Aorta (tissue), 5 donors: ENCODE measurements at places on chromosomes 13 and 19. TPM values are rescaled to one million over a fixed set of nuclear protein-coding genes. Genes with fewer than 3 reads are reported as not detected.

DNA sequence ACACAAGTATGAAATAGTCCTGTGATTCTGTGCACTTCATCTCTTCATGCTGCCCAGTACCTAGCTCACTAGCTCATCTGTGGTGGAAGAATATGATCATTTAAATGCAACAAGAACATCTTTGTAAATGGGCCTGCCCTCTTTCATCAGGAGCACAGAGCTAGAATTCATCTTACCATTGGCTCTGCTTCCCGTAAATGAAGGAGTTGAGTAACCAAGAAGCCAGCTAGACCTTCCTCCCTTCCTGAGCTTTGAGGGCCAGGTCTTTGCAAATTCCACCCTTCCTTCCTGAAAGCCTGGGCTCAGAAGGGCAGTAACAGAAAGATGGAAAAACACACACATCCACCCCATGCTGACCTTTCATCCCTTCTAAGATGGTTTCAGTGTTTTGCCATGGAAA, 82.0 kb downstream of the FRY start:
- no peak overlapping the region for H3K27ac ChIP-seq
- H3K4me3 ChIP-seq = no peak overlapping the region
- H3K4me1 ChIP-seq = peaks cover 3% of the 10 kb centered on the region
- no peak for DNase-seq

DNA sequence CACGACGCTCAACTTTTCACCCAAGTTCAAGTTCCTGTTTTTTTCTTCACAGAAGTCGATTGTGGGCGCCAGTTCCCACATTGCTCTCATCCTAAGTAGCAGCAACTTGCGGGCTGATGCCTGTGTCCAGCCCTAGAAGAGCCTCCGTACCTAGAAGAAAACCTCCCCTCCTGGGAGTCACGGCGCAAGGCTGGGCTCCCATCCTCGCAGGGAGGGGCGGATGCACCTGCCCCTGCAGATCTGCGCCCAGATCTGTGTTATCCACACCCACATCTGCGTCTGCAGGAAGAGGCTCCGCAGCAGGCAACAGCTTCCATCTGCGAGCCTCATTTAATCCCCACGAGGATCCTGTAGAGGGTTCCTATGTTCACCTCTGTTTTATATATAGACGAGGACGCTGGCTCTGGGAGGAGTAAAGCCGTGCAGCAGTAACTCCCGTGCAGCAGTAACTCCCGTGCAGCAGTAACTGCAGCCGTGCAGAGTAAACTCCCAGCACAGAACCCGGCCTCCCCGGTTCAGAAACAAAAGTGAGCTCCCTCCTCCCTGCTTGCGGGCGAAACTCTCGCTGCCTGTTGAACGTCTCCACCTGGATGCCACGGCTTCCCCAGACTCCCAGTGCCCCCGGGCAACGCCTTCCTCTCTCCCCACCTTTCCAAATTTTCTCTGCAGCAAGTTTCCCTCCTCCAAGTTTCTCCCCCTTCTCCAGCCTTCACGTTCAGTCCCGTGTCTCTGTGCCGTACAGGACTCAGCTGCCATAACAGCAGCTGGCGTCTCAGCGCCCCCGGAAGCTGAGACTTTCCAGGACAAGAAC, 23.5 kb upstream of the LAIR1 start:
- no peaks in the 10 kb centered on the region for H3K36me3 ChIP-seq

- no peaks in the 10 kb centered on the region for H3K27me3 ChIP-seq
- H3K27ac ChIP-seq = no peak overlapping the region
- DNase-seq = no peak
- no peaks in the 10 kb centered on the region for H3K36me3 ChIP-seq
- no peak overlapping the region for H3K4me3 ChIP-seq
Measured at GRCh38 chr19:5170329-5170745, 170.3 kb downstream of the PTPRS start.

DNA sequence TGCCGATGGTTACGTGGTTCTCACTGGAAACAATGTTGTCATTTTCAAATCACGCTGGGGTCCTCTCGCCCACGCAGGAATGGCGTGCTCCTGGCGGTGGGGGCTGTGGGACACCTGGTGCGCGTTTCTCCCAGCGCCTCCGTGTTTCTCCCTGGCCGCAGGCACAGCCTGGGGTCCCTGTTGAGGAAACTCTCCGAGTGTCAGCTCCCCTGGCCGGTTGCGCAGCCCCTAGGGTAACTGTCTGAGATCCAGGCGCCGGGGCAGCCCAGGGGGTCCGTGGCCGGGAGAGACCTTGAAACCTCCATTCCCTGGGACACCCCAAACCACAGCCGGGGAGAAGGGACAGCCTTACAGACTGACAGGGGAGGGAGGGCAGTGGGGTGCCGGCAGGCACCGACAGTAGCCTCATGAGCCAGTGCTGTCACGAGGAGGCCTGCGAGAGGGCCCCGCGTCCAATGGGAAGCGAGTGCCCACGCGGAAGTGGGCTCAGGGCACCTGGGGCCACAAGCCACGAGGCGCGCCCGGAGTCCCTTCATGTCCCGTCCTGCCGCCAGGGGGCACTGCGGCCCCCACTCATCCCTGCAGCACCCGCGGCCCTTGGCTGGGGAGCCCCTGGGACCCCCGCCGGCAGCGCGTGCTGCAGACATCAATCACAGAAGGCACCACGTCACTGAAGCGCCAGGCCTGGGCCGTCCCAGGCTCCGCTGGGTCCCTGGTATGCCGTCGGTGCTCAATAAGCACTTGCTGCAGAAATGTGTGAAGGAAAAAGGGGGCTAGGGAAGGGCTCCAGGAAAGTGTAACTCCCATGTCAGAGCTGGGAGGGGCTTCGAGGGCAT, 9.5 kb downstream of the ADAMTSL5 start:
- no peak for DNase-seq
- H3K36me3 ChIP-seq = no peaks in the 10 kb centered on the region
- no peak overlapping the region for H3K27ac ChIP-seq
- H3K27me3 ChIP-seq = no peaks in the 10 kb centered on the region

CD37 gene
- 18.3 TPM for total RNA-seq

DNA sequence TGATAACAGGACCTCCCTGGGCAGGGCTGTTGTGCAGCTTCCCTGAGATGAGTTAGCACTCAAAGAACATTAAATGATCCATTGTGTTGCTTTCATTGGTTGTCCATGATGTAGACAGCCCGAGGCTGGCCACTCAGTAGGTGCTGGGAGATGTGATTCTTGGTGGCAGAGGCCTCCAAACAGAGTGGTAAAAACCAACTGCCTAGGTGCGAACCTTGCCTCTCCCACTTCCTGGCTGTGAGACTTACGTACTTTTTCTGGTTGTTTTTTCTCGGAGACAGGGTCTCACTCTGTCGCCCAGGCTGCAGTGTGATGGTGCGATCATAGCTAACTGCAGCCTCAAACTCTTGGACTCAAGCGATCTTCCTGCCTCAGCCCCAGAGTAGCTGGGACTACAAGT, 6.2 kb downstream of the SARS2 start:
- H3K4me3 ChIP-seq = no peak overlapping the region
- peaks cover 2% of the 10 kb centered on the region for H3K36me3 ChIP-seq
- no peak overlapping the region for H3K27ac ChIP-seq
- no peaks in the 10 kb centered on the region for H3K4me1 ChIP-seq
- H3K27me3 ChIP-seq = no peaks in the 10 kb centered on the region
- no peak for DNase-seq

GRCh38 chr19:56141417-56141993, 418 bp downstream of the ZNF444 start:
- no peaks in the 10 kb centered on the region for H3K4me1 ChIP-seq
- H3K27ac ChIP-seq = no peak overlapping the region
- no peak for DNase-seq
- H3K27me3 ChIP-seq = no peaks in the 10 kb centered on the region
- no peaks in the 10 kb centered on the region for H3K36me3 ChIP-seq
- H3K4me3 ChIP-seq = peak overlapping the region; percentile 50

DNA sequence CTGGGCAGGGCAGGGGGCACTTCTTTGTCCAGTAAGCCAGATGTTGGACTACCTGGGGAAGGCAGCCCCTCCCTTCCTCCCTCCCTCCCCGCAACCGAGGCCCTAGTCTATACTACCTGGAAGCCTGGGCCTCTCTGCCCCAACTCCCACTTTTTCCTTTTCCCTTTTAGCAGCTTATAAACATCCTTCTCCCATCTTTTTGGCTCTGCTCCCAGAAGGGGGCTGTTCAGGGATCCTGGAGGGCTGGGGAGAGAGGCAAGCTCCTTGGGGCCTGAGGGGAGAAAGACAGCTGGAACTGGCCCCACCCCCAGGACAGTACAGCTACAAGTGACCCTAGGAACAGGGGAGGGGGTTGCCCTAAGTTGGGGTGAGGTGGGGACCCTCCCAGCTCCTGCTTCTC, 44.9 kb downstream of the LYL1 start:
- DNase-seq = no peak
- H3K27me3 ChIP-seq = no peaks in the 10 kb centered on the region
- H3K36me3 ChIP-seq = no peaks in the 10 kb centered on the region
- H3K4me3 ChIP-seq = no peak overlapping the region
- peak overlapping the region; percentile 87 for H3K27ac ChIP-seq

GRCh38 chr13:80141123-80141849, 199.6 kb downstream of the SPRY2 start:
- H3K27ac ChIP-seq = no peak overlapping the region
- H3K4me3 ChIP-seq = no peak overlapping the region
- H3K36me3 ChIP-seq = no peaks in the 10 kb centered on the region
- peak; percentile 79 for DNase-seq
- no peaks in the 10 kb centered on the region for H3K27me3 ChIP-seq

ADGRE3 gene
- total RNA-seq = 0.63 TPM

PLPPR3 gene
- total RNA-seq = not detected

DNA sequence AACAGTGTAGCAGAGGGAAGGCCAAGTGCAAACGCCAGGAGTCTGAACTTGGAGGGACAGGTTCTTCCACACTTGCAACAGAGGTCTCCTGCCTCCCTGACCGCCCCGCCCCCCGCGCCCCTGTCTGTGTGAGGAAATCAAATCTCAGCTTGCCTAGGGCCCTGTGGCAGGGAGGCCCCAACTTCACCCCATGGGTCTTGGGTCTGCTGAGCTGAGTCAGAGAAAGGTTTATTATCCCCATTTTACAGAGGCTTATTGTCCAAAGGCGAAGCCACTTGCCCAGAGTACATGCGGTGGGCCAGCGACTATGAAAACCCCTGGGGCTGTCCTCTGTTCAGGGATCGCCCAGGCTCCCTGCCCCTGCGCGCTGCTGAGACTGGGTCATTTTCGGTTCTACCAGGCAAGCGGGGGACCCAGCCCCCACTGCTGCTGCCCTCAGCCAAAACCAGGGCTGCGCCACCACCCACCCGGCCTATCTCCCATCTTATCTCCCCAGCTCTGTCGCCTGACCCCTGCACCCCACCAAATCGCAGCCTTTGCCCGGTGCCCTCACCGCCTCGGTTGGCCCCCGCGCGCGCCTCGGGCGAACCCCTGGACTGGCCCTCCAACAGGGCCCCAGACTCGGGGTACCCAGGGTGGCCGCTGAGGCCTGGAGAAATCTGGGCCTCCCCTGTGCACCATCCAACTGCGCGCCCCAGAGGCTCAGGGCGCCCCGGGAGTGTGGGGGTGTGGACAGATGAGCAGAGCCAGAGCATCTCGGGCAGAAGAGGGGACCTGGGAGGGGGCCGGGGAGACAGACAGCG, 850 bp upstream of the CERS4 start:
- H3K36me3 ChIP-seq = no peaks in the 10 kb centered on the region
- peak; percentile 80 for DNase-seq
- no peaks in the 10 kb centered on the region for H3K4me1 ChIP-seq
- no peaks in the 10 kb centered on the region for H3K27me3 ChIP-seq
- no peak overlapping the region for H3K27ac ChIP-seq

PNMA8C gene
- total RNA-seq = 4.3 TPM

DNA sequence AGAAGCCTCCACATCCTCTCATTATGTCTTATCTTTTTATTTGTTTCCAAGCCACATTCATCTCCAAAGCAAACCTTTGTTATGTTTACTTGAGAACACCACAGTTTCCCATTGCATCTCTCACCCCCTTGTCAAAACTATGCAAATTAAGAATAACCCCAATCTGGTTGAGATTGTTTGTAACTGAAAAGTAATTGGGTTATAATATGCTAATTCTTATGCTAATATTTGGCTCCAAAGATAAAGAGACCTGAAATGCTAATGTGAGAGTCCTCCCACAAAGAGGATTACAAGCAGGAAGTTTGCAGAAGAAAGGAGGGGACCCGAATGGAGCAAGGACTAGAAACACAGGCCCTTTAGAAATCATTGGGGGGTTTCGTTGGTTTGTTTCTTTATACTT, 92.9 kb upstream of the UBL3 start:
- no peaks in the 10 kb centered on the region for H3K4me1 ChIP-seq
- no peak overlapping the region for H3K4me3 ChIP-seq
- DNase-seq = no peak
- no peaks in the 10 kb centered on the region for H3K27me3 ChIP-seq

CBY2 gene
- total RNA-seq = not detected

- H3K36me3 ChIP-seq = no peaks in the 10 kb centered on the region
- no peaks in the 10 kb centered on the region for H3K27me3 ChIP-seq
- H3K27ac ChIP-seq = no peak overlapping the region
- DNase-seq = no peak
Measured at GRCh38 chr19:1133471-1133929, 29.7 kb downstream of the GPX4 start.

ZNF823 gene
- 8.7 TPM for total RNA-seq

RNF225 gene
- total RNA-seq = not detected

THSD8 gene
- 1.2 TPM for total RNA-seq

CYP2B6 gene
- not detected for total RNA-seq

GRCh38 chr19:39411081-39411831, 1.2 kb upstream of the PLEKHG2 start:
- no peak overlapping the region for H3K4me3 ChIP-seq
- no peaks in the 10 kb centered on the region for H3K27me3 ChIP-seq
- no peaks in the 10 kb centered on the region for H3K4me1 ChIP-seq
- no peaks in the 10 kb centered on the region for H3K36me3 ChIP-seq
- peak; percentile 74 for DNase-seq
- H3K27ac ChIP-seq = peak overlapping the region; percentile 97

ZNF560 gene
- not detected for total RNA-seq

DNA sequence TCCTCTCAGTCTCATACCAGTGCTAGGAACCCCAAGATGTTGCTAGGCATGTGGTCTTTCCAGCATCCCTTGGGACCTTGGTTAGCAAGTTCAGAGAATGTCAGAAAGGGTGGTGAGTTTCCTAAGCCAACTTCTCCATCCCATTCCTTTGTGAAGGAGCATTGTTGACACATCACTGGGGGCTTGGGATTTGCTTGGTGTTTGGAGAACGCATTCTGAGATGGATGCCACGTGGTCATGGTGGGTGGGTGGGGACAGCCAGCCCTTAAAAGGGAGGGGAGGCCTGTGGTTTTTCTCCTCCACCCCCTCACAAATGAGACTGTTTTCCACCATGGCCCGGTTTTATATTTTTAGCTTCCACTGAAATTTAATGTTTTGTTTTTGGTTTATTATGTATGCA, 83.3 kb upstream of the ZNF536 start:
- H3K4me3 ChIP-seq = no peak overlapping the region
- H3K27ac ChIP-seq = no peak overlapping the region
- no peaks in the 10 kb centered on the region for H3K4me1 ChIP-seq
- no peaks in the 10 kb centered on the region for H3K27me3 ChIP-seq

PRTN3 gene
- not detected for total RNA-seq

- H3K4me3 ChIP-seq = no peak overlapping the region
- H3K27me3 ChIP-seq = no peaks in the 10 kb centered on the region
- no peaks in the 10 kb centered on the region for H3K36me3 ChIP-seq
- H3K4me1 ChIP-seq = no peaks in the 10 kb centered on the region
- no peak for DNase-seq
Measured at GRCh38 chr13:95445131-95445530, 107.4 kb upstream of the CLDN10 start.

GRCh38 chr13:47519626-47520025, 481.4 kb downstream of the SUCLA2 start:
- no peak overlapping the region for H3K27ac ChIP-seq
- no peak for DNase-seq
- no peaks in the 10 kb centered on the region for H3K4me1 ChIP-seq
- no peaks in the 10 kb centered on the region for H3K27me3 ChIP-seq
- H3K4me3 ChIP-seq = no peak overlapping the region
- no peaks in the 10 kb centered on the region for H3K36me3 ChIP-seq
